ENCODE measurements at places on chromosomes 1 and 21.

DNA sequence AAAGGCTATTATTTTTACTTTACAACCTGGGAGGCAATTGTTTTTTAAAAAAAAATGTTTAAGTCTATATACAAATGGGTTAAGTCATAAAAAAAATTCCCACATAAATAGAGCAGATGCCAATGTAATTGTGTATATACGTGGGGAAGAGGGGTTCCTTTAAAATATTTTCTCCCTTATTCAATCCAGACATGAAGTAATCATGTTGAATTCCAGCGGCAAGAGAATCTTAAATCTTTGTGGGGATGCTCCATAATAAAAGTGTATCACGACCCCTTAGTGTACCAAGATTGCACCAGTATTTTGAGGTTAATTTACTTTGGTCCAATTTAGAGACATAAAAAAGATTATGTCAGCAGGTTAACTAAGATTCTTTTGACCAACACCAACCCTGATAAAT is 62.1 kb downstream of the ARID4B start:
- no peak for DNase-seq

GRCh38 chr1:171250263-171250662 is 2.0 kb downstream of the FMO1 start:
- no peak for DNase-seq

- DNase-seq, result no peak
Measured at GRCh38 chr1:2277741-2278488, 49.8 kb downstream of the SKI start.

DNA sequence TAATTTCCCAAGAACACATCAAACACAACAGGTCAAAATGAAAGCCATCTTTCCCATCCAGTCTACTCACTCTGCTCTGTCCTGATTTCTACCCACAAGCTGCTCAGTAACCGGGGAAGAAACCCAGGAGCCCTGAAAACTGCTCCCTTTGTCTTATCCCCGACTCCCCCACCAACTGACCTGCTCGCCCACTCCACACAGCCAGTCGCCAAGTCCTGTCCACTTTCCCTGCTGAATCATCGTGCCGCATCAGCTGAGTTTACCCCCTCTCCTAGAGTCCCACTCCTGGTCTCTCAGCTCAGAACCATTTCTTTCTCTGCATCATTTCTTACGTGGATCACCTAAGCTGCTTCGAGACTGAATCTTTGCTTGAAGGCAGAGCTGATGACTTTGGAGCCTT is 11.2 kb upstream of the RCAN1 start:
- DNase-seq, result no peak

DNA sequence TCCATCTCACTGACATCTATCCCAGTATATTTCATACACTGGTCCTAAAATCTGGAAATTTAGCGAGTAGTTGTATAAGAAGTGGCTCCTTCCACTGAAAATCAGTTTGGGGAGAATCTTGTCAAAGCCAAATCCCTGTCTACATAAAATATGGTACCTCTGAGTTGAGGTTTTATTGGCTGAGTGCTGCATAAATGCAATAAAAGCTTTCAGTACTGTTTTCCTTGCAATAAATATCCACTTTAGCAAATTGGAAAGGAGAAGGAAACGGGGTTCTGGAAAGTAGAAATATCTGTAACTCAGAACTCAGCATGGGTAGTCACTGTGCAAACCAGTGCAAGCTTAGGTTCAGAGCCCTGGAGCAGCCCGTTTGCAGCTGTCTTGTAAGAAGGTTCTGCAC is 580.2 kb downstream of the SMYD3 start:
- DNase-seq, result no peak

GRCh38 chr1:31881688-31882000 is 56.5 kb downstream of the PTP4A2 start:
- no peak for DNase-seq

GRCh38 chr21:43889069-43889468 is 24.0 kb downstream of the AGPAT3 start:
- DNase-seq, result no peak

DNA sequence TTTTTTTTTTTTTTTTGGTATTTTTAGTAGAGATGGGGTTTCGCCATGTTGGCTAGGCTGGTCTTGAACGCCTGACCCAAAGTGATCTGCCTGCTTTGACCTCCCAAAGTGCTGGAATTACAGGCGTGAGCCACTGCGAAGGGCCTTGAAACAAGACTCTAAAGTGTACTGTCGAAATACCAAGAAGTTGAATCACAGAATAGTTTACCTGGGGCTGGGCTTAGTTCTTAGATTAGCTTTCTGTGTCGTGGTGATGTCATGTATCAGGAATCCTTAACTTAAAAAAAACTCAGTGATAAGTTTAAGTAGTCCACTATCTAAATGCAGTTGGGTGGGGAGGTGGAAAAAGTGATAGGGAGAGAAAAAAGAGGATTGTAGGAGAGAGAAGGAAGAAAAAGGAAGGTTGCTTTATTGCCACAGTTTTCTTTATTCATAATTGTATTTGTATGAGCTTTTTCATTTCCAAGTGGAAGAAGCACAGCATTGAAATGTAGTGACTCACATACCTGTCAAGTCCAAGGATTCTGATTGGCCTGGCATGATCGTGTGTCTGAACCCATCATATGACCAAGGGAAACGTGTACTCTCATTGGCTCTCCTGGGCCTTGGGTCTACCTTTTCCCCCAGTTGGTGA is 13.4 kb downstream of the ITSN1 start:
- DNase-seq, result no peak

DNA sequence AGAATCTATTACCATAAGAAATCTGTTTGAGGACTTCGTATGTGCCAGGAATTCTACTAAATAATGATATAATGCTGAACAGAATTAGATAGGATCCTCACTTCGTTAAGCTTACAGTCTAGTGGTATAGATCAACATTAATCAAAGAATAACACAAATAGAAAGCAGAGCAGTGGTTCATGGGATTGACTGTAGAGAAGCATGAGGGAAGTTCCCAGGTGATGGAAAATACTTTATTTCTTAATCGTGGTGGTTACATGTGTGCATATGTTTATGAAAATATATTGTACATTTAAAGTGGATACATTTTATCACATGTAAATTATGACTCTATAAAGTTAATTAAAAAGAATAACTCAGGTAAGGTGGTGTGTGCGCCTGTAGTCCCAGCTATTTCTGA is 110.5 kb downstream of the OSBPL9 start:
- DNase-seq, result no peak
